Heart right ventricle (tissue), 16 donors: ENCODE measurements at places on chromosomes 12 and 14. TPM values are rescaled to one million over a fixed set of nuclear protein-coding genes. Genes with fewer than 3 reads are reported as not detected.

RPGRIP1 gene
- polyA plus RNA-seq: 0.73 TPM

GCH1 gene
- polyA plus RNA-seq: 2.3 TPM

GPR65 gene
- 0.29 TPM for polyA plus RNA-seq

CLEC4A gene
- polyA plus RNA-seq: 0.51 TPM

NPAS3 gene
- 0.12 TPM for polyA plus RNA-seq

P2RX7 gene
- polyA plus RNA-seq: 3.2 TPM

- no peaks in the 10 kb centered on the region for H3K36me3 ChIP-seq
- no peak overlapping the region for H3K4me3 ChIP-seq
- H3K27me3 ChIP-seq: no peaks in the 10 kb centered on the region
- H3K4me1 ChIP-seq: no peaks in the 10 kb centered on the region
- H3K27ac ChIP-seq: no peak overlapping the region
- DNase-seq: no peak
Observed at GRCh38 chr12:101021911-101022388, 188.1 kb downstream of the SLC5A8 start.

GRCh38 chr12:51852404-51853137 lies 4.1 kb upstream of the FIGNL2 start:
- peaks cover 33% of the 10 kb centered on the region for H3K4me1 ChIP-seq
- peak overlapping the region; percentile 68 for H3K27ac ChIP-seq

- H3K36me3 ChIP-seq: no peaks in the 10 kb centered on the region
- no peak for DNase-seq
- H3K4me3 ChIP-seq: no peak overlapping the region
- H3K4me1 ChIP-seq: no peaks in the 10 kb centered on the region
- H3K27me3 ChIP-seq: peaks cover under 1% of the 10 kb centered on the region
- no peak overlapping the region for H3K27ac ChIP-seq
Observed at GRCh38 chr14:104001003-104001402, 58.7 kb upstream of the RD3L start.

DNA sequence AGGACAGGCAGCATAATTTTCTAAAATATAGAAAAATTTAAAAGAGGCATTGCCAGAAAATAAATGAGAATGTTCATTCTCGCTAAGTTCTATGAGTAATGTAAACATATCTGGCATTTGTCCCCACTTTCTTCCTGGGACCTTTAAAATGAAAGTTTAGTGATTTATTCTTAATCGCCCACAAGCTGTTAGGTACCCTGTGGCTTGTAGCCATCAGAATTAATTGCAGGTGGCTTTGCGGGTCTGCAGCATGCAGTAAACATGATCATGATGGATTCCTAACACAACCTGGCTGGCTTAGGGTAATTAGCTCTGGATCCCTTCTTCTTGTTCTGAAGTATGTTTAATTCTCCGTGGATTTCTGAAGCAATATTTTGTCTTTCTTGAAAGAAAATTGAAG lies 103.5 kb upstream of the FRMD6 start:
- no peak overlapping the region for H3K4me3 ChIP-seq
- no peaks in the 10 kb centered on the region for H3K36me3 ChIP-seq
- DNase-seq: no peak
- H3K27me3 ChIP-seq: no peaks in the 10 kb centered on the region

DNA sequence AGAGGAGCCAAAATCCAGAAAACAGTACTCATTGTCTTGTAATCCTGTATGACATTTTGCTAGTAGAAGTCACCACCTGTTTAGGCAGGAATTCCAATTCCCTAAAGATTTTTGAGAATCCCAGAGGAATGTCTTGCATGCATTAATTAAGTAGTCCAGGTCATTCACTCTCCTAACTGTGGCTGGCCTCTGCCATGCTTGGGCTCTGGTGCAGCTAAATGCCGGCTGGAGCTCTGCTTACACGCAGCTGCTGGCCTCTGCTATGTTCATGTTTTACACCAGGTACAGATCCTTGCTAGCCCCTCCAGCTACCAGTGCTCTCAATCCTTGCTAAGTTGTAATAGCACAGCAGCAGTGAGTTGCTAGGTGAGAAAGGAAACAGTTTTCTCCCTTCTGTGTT lies 16.3 kb upstream of the HIF1A start:
- H3K4me1 ChIP-seq: no peaks in the 10 kb centered on the region
- H3K27me3 ChIP-seq: no peaks in the 10 kb centered on the region
- H3K4me3 ChIP-seq: no peak overlapping the region
- H3K36me3 ChIP-seq: no peaks in the 10 kb centered on the region
- DNase-seq: no peak
- no peak overlapping the region for H3K27ac ChIP-seq

- H3K4me1 ChIP-seq: peaks cover 7% of the 10 kb centered on the region
- no peaks in the 10 kb centered on the region for H3K36me3 ChIP-seq
- H3K27ac ChIP-seq: no peak overlapping the region
- DNase-seq: no peak
Observed at GRCh38 chr12:102096855-102097254, 23.1 kb downstream of the NUP37 start.
